ENCODE measurements at places on chromosomes 16 and 17.

GRCh38 chr17:8611619-8612298 is 18.8 kb downstream of the MYH10 start:
- no peak for DNase-seq

DNA sequence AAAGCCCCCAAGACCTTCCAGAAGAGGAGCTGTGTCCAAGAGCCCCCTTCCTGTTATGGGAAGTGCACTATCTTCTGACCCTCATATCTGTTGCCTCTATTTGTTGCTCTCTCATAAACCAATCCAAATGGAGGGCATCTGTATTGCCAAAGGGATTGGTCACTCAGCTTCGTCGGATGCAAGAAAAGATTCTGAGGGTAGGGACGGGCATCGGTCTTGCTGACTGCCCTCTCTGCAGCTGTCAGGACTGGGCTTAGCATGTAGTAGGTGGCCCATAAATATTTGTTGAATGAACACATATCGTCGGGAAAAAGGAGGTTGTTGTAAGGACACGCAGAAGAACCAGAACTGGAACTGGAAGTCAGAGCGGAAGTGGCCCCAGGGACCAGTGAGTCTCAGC is 44.1 kb downstream of the CCDC42 start:
- DNase-seq: no peak

- DNase-seq: no peak
These were observed 39.8 kb upstream of the RASD1 start for GRCh38 chr17:17535957-17536356.

GRCh38 chr16:83737729-83738354 is 69.9 kb upstream of the HSBP1 start:
- no peak for DNase-seq

DNA sequence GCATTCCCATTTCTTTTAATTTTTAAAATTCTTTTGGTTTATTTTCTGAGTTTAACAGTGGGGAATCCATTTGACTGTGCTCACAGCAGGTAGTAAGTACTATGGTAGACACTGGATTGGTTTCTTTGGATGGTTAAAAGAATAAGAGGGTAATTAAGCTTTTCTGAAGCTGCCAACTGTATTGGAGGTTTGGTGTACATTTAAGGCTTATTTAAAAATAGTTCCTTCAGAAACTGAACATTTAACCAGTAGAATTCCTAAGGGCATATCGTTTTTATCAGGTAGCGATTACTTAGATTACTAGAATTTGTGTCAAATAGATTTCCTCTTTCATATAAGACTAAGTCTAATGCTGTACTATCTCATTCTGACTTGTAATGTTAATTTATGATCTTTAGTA is 162.4 kb downstream of the PPM1E start:
- DNase-seq: no peak

- no peak for DNase-seq
These were observed 592.3 kb downstream of the MAF start for GRCh38 chr16:79008036-79008868.

DNA sequence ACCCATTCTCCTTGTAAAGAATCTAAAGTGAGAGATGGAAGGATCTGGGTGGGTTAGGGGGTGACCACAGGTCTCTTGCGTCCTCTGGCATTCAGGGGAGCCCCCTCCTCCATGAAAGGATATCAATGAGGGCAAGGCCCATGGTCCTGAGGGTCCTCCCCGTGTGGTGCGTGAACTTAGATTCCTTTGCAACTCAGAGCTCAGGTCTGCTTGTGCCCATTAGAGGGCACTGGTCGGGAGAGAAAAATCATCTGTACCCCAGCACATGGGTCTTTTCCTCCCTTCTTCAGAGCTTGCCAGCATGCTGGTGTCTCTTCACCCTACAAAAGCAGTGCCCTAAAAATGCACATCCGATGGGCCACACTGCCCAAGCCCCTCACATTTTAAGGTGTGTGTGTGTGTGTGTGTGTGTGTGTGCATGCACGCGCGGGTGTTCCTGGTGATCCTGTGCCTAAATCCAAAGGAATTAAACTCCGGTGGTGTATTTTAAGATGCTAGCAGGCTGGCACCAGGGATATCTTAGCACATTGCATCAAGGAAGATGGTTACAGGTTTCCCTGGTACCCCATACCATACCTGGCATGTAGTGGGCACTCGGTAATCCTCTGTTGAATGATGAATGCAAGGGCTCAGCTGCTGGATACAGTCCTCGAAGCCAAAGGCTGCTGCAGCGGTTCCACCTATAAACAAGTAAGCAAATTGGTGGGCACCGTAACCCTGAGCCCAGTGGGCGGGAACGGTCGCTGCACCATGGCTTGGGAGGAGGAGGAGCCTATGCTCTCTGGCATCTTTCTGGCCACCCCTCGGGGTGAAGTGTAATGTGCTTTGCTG is 4.7 kb downstream of the C1QTNF1 start:
- DNase-seq: no peak

GRCh38 chr17:59558953-59559352 is 6.5 kb upstream of the DHX40 start:
- no peak for DNase-seq

DNA sequence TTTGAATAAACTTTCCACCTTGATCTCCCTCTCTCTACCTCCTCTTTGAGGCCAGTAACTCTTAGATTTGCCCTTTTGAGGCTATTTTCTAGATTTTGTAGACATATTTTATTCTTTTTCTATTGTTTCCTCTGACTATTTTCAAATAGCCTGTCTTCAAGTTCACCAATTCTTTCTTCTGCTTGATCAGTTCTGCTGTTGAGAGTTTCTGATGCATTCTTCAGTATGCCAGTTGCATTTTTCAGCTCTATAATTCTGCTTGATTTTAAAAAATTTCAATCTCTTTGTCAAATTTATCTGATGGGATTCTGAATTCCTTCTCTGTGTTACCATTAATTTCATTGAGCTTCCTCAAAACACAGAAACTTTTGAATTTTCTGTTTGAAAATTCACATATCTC is 257.5 kb downstream of the HAPSTR1 start:
- no peak for DNase-seq

DNA sequence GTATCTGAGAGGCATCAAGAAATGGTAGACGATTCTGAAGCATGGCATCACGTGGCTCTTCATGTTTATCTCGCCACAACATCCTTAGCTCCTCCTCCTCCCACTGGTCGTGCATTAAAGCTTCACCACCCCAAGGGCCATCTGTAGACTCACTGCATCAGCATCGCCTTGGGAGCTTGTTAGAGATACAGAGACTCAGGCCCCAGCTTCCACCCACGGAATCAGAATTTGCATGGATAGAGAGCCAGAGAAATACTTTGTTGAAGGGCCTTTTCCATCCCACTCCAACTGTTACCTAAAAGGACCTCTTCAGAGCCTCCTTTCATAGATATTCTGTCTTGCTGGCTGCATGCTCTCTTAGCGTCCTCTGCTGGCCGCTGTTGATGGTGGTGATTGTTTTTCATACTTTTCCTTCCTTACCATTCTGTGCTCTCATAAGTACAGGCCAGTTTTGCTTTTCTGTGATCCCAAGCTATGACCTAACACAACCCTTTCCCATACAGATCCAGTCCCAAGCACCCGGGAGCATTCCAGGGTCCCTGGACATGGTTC is 1049.4 kb upstream of the EEF2KMT start:
- no peak for DNase-seq

DNA sequence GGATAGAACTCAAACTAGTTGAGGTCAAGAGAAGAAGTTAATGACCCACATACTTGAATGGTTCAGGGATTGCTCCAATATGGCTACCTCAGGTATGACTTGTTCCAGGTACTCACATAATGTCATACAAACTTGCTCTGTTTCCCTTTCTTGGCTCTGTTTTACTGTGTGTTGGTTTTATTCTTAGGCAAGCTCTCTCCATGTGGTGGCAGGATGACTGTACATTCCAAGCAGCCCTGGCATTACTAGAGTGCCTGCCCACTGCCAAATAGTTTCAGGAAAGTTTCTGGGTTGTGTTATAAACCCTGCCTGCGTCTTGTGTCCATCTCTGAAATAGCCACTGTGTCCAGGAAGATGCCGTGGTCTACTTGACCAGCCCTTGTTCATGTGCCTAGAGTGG is 476.8 kb downstream of the SHISA9 start:
- DNase-seq: no peak

Measured in GM12891 (cell line).